ENCODE measurements at places on chromosomes 6 and 20.

- DNase-seq = no peak
These were observed 174.9 kb downstream of the RIMS1 start for GRCh38 chr6:72061286-72061685.

GRCh38 chr6:2998998-2999617 is 586 bp upstream of the NQO2 start:
- DNase-seq = no peak

DNA sequence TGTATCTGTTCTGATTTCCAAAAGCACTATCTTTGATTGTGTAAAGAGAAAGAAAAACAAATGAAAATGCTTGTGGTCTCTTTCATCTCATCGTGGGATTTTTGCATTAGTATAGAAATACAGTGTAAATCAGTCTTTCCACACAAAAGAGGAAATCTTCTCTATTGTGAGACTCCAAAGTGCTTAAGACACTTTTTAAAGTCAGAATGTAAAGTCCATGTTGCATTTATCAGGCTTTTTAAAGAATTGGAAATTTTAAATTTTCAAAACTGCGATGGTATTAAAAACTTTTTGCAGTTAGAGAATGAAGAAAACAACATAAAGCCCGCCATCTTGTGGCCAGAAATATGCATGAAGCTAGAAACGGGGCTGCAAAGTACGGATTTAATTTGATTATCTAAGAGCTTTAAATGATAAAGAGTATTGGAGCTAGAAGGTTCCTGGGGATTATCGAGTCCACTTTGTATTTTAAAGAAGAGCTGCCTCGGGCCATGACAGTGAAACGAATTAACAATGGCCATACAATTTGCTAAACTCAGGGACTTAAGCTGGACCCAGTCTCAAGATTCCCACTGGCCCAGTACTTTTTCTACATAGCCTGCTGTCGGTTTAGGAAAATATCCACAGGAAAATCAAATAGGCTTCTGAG is 339.6 kb downstream of the ARHGAP18 start:
- no peak for DNase-seq

DNA sequence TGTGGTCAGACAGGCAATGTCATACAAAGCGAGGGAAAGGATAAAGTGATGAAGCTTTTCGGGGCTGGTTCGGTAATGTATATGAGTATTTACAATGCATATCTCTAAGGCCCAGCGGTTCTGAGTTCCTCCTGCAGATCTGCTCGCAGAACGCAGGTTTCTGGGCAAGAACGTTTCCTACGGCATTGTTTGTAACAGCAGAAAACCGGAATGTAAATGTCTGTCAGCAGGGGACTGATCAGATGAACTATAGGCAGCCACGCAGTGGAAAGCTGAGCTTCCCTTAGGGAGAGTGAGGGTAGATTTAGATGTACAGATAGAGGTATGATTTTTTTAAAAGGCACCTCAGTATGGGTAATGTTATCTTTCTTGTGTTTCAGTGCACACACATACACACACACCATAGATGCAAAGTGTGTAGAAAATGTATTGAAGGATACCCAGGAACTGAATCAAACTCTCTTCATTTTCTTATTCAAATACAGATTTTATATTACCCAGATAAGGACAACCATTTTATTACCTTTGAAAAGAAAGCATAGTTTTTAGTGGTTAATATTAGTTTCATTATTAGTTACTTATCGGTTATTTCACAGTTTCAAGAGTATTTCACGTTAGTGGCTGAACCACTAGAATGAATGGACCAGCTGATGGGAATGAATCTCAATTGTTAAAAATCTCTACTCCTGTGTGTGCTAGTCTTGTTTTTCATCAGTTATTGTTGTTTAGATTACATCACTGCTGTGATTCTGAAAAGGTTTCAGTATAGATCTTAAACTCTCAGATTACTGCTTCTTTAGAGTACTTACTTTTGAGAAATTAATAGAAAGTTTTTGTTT is 56.2 kb downstream of the SNX9 start:
- DNase-seq = no peak

GRCh38 chr6:130927305-130927704 is 100.1 kb downstream of the SMLR1 start:
- DNase-seq = no peak

GRCh38 chr6:32627831-32628230 is 9.4 kb upstream of the HLA-DQA1 start:
- DNase-seq = no peak

GRCh38 chr6:40928307-40928706 is 110.7 kb downstream of the UNC5CL start:
- no peak for DNase-seq

DNA sequence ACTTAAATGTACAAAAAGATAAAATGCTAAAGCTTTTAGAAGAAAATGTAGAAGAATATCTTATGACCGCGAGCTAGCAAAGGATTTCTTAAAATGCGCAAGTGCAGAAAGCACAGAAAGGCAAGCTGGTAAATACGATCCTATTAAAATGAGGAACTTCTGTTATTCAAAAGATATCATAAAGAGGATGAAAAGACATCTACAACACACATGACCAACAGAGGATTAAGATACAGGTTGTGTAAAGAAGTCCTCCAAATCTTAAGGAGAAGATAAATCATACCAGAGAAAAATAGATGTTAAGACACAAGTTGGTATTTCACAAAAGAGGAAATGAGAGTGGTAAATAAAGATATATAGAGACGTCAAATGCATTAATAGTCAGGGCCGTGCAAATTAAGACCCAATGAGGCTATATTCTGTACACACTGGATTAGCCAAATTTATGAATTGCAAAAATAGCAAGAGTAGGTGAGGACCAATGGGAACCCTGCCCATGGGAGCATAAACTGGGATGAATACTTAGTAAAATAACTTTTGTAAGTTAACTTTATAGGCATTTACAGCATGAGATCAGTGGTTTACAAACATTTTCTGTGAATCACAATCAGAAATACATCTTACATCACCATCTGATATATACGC is 23.0 kb downstream of the APCDD1L start:
- no peak for DNase-seq

GRCh38 chr20:47456041-47456537 is 45.6 kb upstream of the NCOA3 start:
- DNase-seq = no peak

DNA sequence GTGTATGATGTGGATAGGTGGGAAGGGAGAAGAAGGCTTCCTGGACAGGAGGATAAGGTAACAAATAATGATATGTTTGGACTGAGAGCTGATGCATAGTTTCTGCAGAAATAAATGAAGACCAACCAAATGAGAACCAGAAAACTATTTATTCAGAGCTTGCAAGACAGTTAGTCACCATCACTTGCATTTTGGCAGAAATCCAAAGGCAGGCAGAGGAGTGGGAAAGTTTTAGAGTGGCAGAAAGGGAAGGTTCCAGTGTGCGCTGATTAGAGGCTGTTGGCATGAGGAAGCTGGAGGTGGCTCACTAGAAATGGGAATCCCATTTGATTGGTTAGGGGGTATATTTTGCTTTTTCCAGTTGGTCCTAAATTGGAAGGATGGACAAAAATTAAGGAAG is 13.0 kb upstream of the F13A1 start:
- no peak for DNase-seq

- DNase-seq = no peak
These were observed 8.0 kb downstream of the FOXC1 start for GRCh38 chr6:1617466-1618310.

DNA sequence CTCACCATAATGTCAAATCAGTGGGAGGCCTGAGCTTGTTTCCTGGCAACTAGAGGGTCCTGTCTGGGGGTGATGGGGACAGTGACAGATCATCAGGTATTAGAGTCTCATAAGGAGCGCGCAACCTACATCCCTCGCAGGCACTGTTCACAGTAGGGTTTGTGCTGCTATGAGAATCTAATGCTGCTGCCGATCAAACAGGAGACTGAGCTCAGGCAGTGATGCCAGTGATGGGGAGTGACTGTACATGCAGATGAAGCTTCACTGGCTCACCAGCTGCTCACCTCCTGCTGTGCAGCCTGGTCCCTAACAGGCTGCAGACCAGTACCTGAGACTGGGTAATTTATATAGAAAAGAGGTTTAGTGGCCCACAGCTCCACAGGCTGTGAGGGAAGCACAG is 147.3 kb downstream of the TTLL2 start:
- no peak for DNase-seq

GRCh38 chr20:49562311-49563014 is 5.5 kb downstream of the PTGIS start:
- DNase-seq = no peak

DNA sequence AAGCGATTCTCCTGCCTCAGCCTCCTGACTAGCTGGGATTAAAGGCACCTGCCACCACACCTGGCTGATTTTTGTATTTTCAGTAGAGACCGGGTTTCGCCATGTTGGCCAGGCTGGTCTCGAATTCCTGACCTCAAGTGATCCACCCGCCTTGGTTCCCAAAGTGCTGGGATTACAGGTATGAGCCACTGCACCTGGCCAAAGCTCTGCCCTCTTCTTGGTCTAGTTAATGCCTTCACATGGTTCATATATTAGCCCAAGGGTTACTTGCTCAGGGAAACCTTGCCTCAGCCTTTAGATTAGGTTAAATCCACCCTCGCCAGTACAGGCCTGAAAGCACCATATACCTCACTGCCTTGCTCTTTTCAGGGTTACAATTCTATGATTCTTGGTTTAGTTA is 26.1 kb downstream of the TSHZ2 start:
- DNase-seq = no peak

GRCh38 chr20:5996765-5997164 is 46.3 kb downstream of the MCM8 start:
- DNase-seq = no peak

DNA sequence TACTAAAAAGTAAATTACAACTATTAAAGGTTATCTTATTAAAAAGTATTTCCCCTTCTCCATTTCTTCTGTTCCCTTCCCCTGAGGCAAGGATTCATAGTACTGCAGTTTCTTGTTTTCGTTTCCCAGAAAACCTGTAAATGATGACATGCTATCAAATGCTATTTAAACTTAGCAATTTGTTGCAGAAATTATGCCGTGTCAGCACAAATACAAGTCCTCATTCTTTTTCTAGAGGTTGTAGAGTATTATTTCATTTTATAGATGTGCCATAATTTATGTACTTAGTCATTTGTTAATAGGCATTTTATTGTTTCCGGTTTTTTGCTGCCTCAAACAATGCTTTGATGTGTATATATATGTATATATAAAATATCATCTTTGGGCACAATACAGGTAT is 268.4 kb downstream of the PLCB1 start:
- DNase-seq = no peak

DNA sequence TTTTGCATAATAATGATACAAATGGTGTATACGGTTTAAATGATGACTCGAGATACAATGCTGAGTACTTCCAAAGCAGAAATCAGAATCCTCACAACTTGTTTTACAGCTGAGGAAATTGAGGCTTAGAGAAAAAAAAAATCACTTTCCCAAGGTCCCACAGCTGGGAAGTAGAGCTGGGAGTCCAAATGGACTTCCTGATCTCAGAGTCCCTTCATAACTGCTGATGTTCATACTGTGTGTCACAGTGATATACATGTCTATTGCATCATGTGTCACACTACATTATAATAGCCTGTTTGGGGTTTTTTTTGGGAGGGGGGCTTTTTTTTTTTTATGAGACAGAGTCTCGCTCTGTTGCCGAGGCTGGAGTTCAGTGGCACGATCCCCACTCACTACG is 8.5 kb downstream of the HM13 start:
- DNase-seq = no peak

DNA sequence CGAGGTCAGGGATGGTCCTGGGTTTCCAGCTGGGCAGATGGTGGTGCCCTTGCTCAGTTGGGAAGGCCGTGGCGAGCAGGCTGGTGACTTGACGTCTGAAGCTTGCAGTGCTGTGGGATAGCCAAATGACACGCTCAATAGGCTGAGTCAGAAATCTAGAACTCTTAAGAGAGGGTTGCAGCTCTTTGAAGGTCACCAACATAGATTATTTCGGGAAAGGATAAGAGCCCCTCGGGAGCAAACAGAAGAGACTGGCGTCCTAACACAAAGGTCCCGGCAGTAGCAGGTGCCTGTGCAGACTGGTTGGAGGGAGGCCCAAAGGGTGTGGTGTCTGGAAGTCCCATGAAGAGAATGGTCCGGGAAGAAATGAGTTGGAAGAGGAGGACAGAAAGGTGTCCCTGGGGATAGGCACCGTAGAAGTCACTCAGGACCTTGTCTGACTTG is 18.4 kb downstream of the PKIG start:
- no peak for DNase-seq

DNA sequence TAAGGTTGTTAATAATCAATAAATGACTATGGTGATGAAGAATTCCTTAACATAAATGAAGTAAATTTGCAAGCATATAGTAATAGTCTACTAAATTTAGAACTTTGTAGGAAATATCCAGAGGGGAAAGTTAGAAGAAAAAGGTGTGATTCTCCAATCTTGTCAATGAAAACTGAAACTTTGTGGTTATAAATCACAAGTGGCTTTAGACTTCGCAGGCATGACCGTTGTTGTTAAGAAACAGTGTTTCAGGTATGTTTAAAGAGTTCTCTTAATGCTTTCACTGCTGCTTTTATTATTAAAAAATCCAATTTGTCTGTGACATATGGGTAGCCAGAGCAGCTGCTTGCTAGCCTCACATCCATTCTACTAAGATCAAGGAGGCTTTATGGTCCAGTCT is 475.6 kb upstream of the ADGRB3 start:
- no peak for DNase-seq

GRCh38 chr6:99822741-99823512 is 171.1 kb downstream of the MCHR2 start:
- DNase-seq = no peak

DNA sequence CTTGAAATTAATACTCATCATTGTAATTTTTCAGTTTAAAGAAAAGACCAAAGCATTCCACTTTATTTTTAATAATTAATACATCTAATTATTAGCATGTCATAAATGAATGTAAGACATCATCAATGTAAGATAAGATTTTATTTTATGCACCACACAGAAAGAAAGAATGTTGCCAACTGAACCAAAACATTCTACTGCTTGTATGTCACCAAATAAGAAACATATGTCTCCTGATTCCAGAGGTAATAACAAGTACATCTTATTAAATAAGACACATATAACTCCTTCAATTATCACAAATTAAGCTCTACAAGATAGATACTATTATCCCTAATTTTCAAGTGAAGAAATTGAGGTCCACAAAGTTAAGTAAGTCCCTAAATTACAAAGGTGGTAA is 189.5 kb downstream of the GMDS start:
- no peak for DNase-seq

- no peak for DNase-seq
These were observed 169.0 kb upstream of the GJE1 start for GRCh38 chr6:141963543-141964295.

- DNase-seq = no peak
These were observed 499.1 kb downstream of the CD83 start for GRCh38 chr6:14616656-14617055.

GRCh38 chr6:125151700-125152099 is 1.9 kb upstream of the TPD52L1 start:
- no peak for DNase-seq

DNA sequence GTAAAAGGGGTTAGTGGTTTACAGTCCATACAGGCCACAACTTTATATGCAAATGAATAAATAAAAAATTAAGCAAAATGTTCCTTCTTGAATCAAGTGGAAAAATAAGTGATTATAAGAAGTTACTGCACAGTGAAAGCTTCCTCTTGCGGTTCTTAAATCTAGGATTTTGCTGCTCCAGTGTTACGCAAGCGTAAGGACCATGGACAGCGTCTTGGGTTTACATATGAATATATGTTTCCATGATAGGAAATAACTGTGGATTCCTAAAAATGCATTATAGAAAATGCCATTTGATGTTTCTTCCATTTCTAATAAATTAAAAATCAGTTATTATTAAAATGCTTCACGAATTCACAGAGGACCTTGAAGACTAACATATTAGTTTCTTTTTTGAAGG is 176.6 kb upstream of the POU3F2 start:
- no peak for DNase-seq

- DNase-seq = no peak
These were observed 8.8 kb downstream of the WFDC3 start for GRCh38 chr20:45782890-45783289.

Measured in cortex of kidney (tissue), 1 donor.